T-cell (primary cell): ENCODE measurements at places on chromosomes 1 and 21.
A peak's percentile ranks its signal among the peaks of the same experiment; 100 is the strongest.

DNA sequence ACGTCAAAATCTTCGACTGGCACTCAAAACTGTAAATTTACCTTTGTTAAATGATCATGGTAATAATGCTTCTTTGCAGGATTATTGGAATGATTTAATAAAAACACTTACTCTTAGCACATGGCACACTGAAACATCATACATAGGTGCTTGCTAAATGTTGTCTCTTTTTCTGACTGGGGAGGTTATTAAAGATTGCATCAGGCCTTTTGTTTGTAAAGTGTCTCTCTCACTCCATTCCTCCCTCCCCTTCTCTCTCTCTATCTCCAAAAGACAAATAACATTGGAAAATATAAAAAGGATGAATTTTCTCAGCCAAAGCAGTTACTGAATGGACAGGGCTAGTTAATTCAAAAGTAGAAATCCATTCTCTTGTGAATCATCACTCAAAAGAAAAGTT is 404.2 kb downstream of the DPYD start:
- DNase-seq: no peak

- no peak for DNase-seq
Measured at GRCh38 chr1:86858524-86859261, 55.2 kb downstream of the SELENOF start.

DNA sequence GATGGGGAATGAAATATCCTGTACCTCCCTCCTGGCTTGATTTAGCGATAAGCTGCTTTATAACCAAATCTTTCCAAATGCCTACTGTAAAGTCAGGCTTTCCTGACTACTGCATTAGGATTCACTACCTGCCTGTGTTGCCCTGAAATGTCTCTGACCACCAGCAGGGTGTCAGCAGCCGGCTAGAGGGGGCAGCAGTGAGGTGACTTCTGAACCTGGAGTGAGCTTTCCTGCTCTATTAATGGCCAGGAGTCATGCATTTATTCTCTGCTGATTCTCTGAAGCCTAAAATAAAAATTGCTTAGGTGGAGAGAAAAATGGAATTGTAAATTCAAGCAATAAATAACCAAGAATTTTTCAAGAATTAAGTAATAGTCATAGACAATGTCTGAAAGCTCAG is 2.5 kb downstream of the BACE2 start:
- no peak for DNase-seq

DNA sequence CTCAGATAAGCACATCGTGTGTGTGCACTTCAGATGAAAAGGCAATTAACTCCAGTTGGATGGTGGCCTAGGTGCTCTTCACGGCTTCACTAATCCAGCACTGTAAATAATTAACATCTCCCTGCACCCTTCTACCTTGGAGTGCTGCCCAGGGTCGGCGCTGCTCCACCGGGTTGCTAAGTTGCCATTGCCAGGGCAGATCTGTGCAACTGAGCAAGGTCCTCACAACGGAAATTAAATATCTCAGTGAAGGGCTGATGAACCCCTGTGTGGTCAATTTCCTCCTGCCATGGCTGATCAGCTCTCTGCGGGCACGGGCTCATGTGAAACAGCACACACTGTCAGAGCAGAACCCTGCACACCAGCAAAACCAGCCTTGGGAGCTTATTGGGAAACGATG is 63.2 kb downstream of the SYDE2 start:
- no peak for DNase-seq

GRCh38 chr1:22711591-22712501 is 1.2 kb downstream of the EPHB2 start:
- no peak for DNase-seq

- DNase-seq: no peak
Measured at GRCh38 chr1:197961449-197961848, 44.3 kb downstream of the LHX9 start.

DNA sequence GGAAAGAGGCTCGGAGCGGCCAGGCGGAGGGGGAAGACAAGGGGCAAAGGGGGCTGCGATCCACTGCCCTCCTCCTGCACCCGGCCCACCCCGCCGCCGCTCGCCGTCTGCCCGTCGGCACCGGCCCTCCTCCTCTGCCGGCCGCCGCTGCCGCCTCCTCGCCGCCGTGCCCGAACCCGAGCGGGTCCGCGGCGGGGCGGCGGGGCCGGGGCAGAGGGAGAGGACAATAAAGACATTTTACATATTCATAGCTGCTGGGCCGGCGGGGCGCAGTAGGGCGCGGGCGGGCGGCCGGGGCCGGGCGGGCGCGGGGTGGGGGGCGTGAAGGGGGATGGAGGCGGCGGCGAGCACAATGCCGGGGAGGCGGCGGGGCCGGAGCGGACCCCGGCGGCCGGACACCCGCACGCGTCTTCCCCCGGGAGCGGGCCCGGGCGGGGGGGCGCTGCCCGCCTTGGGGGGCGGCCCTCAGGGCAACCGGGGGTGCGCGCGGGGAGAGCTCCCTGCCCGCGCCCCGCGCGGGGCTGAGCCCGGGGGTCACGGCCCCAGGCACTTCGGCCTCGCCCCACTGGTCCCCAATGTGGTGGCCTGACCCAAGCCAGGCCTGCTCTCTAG is 546 bp downstream of the POU2F1 start:
- no peak for DNase-seq

DNA sequence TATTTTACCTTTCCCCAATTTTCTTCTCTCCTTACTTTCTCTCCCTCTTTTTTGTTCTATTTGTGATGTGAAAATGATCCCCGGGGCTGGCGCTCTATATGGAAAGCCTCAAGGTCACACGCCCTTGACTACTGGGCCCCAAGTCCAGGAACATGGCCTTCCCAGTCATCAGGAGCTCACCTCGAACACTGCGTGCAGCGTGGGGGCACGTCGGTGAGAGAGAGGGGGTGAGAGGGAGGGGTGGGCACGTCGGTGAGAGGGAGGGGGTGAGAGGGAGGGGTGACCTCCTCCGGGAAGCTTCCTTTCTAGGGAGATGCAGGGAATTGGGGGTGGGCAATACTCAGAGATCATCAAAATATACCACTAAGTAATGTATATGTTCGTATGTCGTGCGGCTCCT is 94.6 kb upstream of the TMPRSS2 start:
- no peak for DNase-seq

- DNase-seq: no peak
Measured at GRCh38 chr21:16044676-16045075, 314.9 kb downstream of the USP25 start.

GRCh38 chr1:208136459-208137182 is 107.6 kb downstream of the PLXNA2 start:
- no peak for DNase-seq

DNA sequence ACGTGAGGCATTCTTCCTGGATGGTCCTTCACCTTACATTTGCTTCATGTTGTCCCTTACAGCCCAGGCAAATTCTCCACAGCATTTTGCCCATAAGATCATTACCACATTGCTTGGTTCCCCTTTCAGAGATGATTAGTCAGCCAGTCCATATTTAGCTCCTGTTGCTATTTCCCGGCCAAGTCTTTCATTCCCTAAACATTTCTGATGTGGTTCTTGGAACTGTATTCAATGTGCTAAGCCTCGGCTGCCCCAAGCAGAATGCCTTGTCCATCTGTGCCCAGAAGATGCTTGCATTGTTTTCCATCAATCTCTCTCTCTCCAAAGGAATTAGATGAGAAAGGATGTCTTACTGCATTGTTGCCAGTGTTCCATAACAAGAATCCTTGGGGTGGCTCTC is 420.9 kb upstream of the CAMK1G start:
- DNase-seq: no peak

- DNase-seq: no peak
Measured at GRCh38 chr1:156705321-156705917, at the start of gene CRABP2. Gene CRABP2, minus strand, starts transcription at chr1:156705583. Its CDS starts 137 bp downstream, at chr1:156705446.

DNA sequence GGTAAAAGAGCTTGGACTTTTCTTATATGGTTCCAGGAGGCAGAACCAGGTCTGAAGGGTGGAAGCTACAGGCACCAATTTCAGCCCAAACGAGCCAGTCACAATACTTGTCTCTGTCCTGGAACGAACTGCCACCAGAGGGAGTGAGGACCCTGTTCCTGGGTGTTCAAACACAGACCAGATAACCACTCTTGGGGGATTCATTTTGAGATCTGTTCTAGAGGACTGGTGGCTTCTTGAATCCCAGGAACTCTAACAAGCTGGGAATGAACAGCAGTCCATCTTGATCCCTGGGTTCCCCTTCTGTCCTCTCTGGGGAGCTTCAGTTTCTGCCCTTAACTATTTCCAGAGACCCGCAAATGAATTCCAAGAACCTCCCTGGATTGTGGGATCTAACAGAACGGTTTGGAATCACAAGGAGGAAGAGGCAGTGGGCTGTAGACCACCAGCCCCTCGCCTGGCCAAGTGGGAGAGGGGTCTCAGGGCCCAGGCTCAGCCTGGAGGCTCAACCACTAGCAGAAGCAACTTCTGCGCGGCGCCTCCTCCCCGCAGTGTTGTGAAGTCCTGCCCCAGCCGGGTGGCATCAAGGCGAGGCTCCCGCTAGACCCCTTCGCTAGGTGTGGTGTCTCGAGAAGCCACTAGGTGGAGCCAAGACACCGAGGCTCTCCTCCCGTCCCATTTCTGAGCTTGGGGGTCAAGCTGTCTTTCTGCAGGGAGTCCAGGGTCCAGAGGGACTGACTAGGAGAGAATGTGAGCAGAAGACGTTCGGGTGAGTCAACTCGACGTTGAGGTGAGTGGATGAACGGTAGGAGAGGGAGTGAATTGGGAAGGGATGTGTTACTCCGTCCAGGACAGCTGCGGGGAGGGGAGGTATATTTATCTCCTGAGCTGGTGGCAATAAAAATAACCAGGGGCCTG is 12.1 kb upstream of the NES start:
- peak; percentile 63 for DNase-seq

DNA sequence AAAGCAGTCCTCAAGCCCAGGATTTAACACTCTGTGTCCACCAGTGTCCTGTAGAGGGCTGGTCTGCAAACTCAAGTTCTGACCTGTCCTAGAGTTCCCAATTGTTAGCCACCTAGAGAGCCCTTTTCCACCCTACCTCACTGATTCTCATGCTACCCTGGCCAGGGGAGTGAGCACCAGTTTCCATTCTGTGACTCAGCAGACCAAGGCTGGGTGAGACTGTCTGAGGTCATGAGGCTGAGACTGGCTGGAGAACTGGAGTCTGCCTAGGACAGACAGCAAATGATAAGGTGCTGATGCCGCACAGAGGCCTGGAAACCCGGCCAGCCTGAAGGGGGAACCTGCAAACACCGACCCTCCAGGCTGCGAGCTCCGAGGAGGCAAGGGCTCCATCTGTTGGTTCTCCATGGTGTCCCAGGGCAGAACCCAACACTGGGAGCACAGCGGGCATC is 13.7 kb downstream of the GLIS1 start:
- DNase-seq: no peak

- DNase-seq: no peak
Measured at GRCh38 chr1:107297681-107298080, 156.8 kb downstream of the NTNG1 start.

DNA sequence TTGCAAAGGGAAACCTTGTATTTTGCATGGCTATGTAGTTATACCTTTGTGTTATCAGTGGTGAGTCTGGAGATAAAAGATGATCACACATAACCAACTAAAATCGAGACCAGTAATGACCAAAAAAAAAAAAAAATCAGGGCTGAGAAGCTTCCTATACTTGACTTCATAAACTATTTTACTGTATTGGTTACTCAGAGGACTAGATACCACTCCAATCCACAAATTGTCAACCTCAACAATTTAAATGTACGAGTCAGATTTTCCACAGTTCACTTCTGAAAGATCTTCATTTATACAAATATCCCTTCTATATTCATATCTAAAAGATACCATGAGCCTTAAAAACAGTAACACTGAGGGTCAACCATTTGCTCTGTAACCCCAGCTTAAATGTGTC is 71.7 kb downstream of the NRIP1 start:
- no peak for DNase-seq

GRCh38 chr1:221794079-221794670 is 52.3 kb upstream of the DUSP10 start:
- DNase-seq: no peak

DNA sequence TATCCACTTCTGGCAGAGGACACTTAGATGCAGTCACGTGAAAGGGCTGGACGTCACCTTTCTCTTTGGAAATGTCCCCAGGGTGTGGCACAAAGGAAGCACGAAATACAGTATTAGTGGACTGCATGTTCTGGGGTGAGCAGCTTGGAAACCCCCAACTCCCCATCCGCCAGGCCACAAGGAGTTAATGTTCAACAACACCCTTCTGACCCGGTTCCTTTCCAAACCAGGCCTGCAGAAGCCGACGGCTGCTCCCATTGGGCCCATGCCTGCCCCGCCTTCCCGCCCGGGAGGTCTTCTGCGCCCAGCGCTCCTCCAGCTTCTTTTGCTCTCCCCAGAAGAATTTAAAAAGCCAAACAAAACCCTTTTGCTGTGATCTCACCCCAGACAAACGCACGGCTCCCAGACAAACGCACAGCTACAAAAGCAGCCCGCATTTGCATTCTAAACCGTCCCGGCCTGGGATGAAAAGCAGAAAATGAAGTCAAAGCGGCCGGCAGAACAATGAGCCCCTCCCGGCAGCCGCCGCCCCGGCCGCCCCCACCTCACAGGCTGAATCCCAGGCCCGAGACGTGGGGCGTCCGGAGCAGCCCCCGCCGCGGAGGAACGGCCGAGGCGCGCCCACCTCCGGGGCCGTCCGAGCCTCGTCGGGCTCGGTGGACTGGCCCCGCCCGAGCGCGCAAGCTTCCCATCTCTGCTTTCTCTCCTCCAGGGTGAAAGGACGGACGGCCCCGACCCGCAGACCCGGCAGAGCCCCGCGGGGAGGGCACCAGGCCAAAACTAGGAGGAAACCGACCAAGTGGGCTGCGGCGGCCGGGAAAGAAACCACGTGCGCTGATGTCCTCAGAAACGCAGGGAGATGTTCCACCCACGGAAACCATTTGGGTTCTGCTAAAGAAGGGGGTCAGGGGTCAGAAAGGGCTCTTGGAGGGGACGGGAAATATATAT is 101.9 kb downstream of the PLPP3 start:
- DNase-seq: no peak

- no peak for DNase-seq
Measured at GRCh38 chr1:115727706-115728249, 40.7 kb downstream of the CASQ2 start.

DNA sequence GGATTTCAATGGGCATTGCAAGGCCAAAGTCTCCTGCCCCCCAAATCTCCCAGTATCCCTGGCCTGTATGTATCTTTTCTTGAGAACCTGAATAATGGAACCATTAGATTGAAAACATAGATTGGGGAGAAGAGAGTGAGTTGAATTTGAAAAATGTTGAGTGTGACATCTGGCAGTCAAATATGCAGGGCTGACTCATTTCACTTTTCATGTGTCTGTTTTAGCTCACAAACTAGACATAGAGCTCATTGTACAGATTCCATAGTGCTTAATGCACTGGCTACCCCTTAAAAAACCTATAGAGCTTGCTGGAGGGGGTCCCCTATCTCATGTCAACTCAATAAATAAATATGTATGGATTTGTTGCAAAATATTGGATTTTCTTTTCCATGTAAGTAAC is 30.8 kb downstream of the DDR2 start:
- no peak for DNase-seq

- DNase-seq: no peak
Measured at GRCh38 chr1:227921461-227922185, 26.1 kb downstream of the WNT9A start.

- no peak for DNase-seq
Measured at GRCh38 chr1:235017719-235018118, 110.9 kb downstream of the TOMM20 start.
